ENCODE measurements at places on chromosomes 5 and 9. TPM values are rescaled to one million over a fixed set of nuclear protein-coding genes. Genes with fewer than 3 reads are reported as not detected.

Gene JAKMIP2
- 0.42 TPM for total RNA-seq

Gene RMRP
- total RNA-seq: 14,949 TPM

Gene HAPLN1
- total RNA-seq: 3.5 TPM

Gene NUTM2G
- not detected for total RNA-seq

Gene INSL6
- total RNA-seq: not detected

Gene FRMD3
- 7.4 TPM for total RNA-seq

Gene RNF183
- not detected for total RNA-seq

Gene CTXN3
- total RNA-seq: not detected

Gene OBP2B
- not detected for total RNA-seq

Gene SNAPC4
- 7.7 TPM for total RNA-seq

Gene TMEM171
- total RNA-seq: not detected

Gene C5
- 5.7 TPM for total RNA-seq

DNA sequence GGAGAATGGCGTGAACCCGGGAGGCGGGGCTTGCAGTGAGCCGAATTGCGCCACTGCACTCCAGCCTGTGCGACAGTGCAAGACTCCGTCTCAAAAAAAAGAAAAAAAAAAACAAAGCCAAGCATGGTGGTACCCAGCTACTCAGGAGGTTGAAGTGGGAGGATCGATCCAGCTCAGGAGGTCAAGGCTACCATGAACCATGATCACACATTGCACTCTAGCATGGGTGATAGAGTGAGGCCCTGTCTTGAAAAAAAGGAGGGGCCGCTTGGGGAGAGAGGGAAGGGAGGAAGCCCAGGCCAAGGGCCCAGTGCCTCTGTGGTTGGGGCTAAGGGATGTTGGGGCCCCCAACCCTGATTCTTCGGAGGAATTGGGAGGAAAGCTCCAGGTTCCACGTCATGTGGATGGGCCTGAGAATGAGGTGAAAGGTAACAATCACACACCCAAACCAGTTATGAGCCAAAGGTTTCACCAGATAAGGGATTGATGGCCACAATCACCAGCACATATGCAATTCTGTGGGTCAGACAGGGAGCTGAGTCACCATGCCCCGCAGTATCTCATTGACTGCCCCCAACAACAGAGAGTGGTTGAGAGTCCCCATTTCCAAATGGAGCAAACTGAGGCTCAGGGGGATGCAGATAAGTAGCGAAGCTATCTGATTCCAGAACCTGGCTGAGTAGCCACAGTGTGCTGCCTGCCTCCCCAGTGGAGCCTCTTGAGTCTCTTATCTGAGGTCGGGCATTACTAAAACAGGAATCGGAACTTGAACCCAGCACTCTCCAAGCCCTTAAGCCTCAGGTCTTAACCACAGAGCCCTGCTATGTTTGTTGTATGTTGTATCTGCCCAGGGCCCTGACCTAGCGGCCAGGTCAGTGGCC is 20.5 kb downstream of the SWI5 start:
- no peak for DNase-seq

DNA sequence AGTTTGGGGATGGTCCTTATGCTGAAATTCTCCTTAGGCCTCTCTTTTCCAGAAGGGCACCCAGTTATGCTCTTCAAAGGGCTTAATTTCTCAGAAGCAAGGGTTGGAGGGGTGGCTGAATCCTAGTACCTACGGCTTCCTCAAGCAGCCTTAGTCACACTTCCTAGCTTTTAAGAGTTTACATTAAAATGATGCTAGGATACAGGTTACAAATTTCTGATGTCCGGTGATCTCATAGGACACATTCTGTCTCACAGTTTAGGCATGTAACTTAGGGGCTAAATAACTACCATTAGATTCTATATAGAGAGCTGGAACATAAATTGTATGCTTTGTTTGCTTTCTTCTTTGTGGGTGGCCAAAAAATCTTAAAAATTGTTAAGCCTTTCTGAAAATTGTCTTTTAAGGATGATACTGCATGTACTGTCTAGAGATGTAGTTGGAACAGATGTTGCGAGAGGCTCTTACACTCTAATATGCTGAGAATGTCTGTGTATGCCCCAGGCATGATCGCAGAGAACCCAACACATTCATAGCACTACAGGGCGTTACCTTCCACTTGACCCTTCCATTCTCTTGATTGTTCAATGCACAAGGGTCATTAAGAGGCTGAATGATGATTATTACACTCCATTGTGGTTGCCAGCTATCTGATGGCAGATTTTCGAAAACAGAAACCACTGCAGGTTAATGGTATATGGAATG is 139.1 kb downstream of the TMEM38B start:
- no peak for DNase-seq

DNA sequence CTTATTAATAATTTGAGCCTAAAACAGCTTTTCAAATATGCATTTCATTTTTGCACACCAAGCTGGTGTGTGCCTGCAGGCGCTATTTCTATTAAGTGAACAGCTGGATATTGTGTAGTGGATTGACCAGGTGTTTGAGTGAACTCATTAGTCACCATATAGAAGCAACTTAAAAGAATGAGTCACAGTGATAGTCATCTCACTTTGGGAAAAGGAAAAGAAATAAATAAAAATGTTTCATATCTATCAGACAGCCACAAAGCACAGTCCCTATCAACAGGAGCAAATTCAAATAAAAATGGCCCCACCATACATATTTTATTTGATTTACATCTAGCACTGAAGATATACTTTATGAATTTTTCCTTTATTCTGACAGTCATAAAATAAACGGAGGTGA is 456.5 kb upstream of the CDH9 start:
- no peak for DNase-seq

DNA sequence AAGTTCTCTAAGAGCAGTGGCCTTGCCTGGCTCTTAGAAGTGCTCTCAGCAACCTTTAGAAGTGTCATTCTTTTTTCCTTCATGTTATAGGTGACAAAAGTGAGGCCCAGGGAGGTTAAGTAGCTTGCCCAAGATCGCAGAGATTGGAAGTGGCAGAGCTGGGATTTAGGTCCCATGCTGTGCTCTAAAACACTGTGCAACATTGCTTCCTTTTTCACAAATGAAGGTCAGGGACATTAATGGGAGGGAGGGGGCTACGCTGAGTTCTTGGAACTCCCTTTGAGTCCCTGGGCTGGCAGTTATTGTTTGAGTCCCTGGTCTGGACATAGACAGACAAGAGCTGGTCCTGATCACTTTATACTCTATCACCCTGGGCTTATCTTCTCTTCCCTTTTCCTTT is 45.3 kb downstream of the PAM start:
- DNase-seq: no peak

DNA sequence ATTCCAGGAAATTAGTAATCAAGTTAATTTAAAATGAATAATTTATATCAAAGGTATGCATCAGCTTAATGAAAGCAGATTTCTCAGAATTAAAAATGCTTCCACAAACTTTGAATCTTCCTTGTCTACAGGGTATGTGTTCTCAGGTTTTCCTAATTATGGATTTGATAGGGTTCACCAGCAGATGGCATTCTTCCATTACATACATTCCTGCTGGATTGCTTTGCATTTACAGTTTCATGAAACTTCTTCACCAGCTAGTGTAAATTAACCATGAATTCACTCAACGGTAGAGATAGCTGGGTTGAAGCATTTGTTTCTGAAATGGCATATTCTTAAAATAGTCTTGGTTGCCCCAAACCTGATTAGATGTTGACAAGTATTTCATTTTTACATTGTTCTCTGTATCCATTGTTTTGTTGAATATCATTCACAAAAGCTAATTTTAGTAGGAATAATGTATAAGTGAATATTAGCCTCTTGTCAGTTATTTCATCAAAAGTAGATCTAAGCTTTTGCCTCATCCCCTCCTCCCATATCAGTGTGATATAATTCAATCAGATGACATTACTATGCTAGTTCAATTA is 68.7 kb upstream of the WDR41 start:
- no peak for DNase-seq

GRCh38 chr5:96228408-96228807 is 204.6 kb downstream of the PCSK1 start:
- DNase-seq: no peak

DNA sequence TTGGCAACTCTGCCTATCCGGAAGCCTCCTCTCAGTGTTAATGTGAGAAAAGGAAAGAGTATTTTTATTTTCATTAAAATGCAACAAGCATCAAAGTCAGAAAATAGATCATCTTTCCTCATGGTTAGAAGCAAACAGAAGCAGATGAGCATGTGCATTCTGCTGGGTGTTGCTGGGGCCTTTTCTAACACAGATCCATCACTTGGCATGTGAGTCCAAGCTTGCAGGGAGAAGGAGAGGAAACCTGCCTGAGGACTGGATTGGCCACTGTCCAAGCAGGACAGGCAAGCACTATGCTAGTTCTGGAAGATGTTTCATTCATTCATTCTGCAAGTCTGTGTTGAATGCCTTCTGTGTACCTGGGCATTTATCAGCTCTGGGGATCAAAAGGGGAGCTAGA is 348.7 kb upstream of the PCSK5 start:
- no peak for DNase-seq

GRCh38 chr9:78292716-78293497 is 4.0 kb upstream of the PSAT1 start:
- no peak for DNase-seq

GRCh38 chr5:9015937-9016270 is 530.0 kb downstream of the SEMA5A start:
- DNase-seq: no peak

GRCh38 chr5:58849921-58850667 is 267.2 kb downstream of the RAB3C start:
- DNase-seq: no peak

- DNase-seq: no peak
These were observed 12.2 kb downstream of the GLDC start for GRCh38 chr9:6633378-6633777.

- no peak for DNase-seq
These were observed 8.7 kb downstream of the HMGCS1 start for GRCh38 chr5:43304525-43304924.

DNA sequence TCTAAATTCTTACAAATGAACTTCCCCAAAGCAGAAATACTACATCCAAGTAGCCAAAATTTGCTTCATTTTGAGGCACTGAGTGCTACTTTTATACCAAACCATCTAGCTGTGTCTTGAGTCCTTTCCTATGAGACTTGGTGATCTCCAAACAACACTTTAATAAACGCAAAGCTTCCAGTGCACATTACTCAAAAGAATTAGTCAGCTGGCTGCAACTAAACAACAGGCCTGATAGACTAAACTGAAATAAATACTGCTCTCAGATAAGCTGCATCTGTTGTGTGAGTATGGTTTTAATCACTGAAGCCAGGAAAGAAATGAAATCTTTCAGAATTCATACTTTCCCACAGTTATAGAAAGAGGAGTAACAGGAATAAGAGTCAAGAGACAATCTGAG is 80.3 kb downstream of the VCAN start:
- DNase-seq: no peak

DNA sequence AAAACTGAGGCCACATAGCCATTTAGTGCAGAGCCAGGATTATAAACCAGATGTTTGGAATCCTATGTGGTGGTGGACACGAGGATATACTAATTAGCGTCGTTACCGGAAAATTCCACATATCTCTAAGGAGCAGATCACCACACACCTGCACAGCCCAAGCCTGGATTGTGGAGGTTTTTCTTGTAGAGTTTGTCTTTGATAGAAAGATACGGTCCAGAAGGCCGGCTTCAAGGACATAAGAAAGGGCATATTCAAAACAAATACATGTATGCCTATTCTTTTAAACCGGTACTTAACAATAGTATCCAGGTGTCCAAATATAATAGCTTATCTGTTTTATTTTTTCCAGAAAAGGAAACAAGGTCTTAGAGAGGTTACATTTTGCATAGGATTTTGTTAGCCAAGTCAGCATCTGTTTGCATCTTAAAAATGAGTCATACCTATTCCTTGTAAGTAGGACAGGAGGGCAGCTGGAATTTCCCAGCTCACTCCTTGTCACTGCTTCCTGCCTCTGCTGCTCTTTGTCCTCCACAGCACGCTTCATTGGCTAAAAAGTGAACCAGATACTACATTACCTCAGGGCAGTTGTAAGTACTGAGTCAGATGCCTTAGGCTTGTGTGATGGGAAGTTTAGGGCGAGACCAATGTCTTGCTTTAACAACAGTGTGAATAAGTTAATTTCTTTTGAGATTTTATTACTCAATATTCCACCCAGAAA is 3.6 kb downstream of the TMC1 start:
- no peak for DNase-seq

DNA sequence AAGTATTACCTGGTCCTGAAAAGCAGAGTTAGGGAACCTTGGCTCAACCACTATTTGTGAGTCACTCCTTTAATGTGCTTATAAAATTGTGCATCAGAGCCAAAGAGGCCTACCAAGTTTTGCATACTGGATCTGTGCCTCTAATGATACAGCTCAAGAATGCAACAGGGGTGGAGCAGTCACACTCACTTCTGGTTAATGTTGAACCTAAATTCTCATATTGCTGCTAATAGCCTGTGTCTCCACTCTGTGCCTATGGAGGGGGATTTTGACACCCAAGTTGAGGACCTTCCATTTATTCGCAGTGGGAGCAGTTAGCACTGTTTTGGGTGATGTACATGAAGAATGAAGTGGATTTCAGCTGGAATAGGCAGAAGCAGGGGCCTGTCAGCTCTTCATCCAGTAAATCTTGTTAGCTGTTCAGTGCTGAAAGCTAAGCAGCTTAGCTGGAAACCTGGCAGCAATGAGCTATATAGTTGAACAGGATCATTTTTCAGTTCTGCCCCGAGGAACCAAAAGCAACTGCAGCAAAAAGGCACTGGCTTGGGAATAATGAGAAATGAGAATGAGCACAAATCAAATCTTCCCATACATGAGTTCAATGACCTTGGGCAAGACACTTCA is 9.7 kb downstream of the SH3TC2 start:
- no peak for DNase-seq

DNA sequence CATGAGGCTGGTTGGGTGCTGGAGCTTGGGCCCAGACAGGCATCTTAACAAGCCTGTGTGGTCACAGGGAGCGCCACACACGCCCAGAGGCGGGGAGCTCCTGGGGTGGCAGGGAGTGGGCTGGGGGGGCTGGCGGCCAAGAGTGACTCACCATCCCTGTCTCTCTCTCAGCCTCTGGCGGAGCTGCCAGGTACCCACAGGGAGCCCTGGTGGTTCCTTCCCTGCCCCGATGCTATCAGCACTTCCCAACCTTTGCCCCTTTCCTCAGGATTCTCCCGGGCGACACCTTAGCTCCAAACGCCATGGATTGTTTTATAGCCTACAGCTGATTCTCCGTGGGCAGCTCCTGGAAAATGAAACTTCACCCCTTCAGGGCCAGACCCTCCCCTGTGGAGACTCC is 5.5 kb downstream of the SLC9A3 start:
- DNase-seq: no peak

GRCh38 chr5:137668637-137669036 is 67.3 kb downstream of the KLHL3 start:
- no peak for DNase-seq

DNA sequence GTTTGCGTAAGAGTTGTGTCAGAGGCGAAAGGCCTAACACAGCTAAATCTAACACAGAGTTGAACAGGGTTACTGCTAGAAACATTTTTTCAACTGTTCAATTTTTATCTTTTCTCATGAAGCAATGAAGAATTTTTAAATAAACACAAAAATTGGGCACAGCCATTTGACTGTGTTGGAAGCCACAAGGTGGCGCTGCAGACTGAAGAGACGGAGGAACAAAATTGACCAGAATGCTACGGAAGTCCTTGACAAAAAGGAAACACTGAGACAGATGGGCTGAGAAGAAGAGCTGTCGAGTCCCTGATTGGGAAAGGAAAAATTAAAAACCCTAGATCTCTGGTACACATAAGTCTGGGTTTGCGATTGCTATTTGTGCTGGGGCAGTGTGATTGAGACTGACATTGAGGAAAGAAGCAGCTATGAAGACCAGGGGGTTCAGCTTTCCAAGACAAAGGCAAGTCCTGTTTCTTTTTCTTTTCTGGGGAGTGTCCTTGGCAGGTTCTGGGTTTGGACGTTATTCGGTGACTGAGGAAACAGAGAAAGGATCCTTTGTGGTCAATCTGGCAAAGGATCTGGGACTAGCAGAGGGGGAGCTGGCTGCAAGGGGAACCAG is at the start of gene PCDHB9:
PCDHB9 (plus strand) TSS at position 265 of the 616 bp plus-strand sequence; CDS start at position 423, 158 bp downstream.
- no peak for DNase-seq

Data from aorta (tissue), 5 donors.